ENCODE measurements at places on chromosomes 7 and 10. TPM values are rescaled to one million over a fixed set of nuclear protein-coding genes. Genes with fewer than 3 reads are reported as not detected.

DNA sequence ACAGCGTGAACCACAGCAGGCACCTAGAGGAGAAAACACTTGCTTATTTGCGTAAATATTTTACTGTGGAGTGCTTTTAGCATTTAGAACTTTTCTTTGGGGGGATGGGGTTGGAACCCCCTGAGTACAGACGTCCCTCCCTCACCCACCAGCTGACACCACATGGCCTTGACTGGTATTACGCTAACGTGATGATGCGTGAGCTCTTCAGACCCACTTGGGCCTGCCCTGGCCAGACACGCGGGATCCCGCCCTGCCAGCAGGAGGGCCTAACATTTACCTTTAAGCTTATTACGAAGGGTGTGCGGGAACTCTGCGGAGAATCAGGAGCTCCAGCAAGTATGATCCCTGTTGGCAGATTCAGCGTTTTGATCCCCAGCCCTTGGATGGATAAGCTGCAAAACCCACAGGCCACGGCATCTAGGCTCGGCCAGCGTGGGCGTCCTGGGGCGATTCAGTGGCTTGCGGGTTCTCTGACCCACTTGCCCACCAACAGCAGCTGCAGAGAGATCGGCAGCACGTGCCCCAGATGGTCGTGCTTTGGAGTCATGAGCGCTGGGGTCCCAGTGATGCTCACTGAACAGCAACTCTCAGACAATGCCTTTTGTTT lies 545.5 kb upstream of the FOXK1 start:
- DNase-seq = no peak

The DPYSL4 gene
- 4.1 TPM for total RNA-seq

The LSM8 gene
- 17.3 TPM for total RNA-seq

The NET1 gene
- total RNA-seq = 19.8 TPM

DNA sequence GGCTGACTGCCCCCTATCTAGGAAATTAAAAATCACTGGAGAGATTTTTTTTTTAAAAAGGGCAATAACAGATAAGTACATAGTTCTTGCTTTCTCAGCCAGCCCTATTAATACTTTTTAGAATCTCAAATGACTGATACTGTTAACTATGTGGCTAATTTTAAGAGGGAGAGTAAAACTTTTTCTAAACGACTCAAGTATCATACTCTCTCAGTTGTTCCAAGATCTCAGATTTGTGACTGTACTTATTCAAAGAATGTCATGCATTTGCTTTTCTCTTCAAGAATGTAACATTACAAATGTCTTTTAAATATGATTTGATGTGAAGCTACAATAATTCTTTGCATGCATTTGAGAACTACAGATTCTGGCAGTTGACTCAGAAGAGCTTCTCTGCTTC lies 55.4 kb upstream of the RAB11FIP2 start:
- no peak for DNase-seq

The FAM25G gene
- total RNA-seq = not detected

- peak; percentile 26 for DNase-seq
Measured at GRCh38 chr7:51280156-51280555, 36.5 kb downstream of the COBL start.

GRCh38 chr10:74077416-74077815 lies 73.2 kb downstream of the AP3M1 start:
- DNase-seq = no peak

The AKR1C8 gene
- not detected for total RNA-seq

DNA sequence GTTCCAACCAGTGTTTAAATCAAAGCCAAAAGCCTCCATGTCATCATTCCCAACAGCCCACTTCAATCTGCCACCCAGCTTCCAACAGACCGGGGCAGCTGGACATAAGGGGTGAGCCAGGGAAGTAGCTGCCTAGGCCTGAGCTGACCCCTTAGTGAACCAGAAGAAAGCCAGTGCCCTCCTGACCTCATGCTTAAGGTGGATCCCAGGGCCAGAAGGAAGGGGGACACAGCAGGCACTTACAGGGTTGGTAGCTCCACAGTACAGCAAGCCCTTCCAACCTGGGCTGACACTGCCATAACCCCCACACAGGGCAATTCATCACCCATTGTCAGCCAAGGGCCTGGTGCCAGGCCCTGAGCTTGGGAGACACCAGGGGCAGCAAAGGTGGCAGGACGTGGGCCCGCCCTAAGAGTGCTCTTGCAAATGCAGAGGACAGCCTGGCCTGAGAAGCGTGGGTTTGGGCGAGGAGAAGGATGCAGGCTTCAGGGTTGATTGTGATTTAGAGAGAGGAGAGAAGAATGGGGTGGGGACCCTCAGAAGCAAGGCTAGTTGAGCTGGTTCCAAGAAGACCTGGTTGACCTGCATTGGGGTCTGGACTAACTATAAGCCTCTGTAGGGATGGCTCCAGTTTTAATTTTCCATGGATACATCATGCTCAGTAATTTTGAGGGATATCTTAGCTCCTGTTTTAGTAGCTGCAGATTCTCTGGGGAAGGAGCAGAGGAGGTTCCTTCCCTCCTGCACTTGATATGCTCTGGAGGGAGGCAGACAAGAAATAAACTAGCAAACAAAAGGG lies 3.1 kb upstream of the CYP26A1 start:
- DNase-seq = peak; percentile 21

The ABCB4 gene
- 7.4 TPM for total RNA-seq
